ENCODE measurements at places on chromosomes 3 and 15.

DNA sequence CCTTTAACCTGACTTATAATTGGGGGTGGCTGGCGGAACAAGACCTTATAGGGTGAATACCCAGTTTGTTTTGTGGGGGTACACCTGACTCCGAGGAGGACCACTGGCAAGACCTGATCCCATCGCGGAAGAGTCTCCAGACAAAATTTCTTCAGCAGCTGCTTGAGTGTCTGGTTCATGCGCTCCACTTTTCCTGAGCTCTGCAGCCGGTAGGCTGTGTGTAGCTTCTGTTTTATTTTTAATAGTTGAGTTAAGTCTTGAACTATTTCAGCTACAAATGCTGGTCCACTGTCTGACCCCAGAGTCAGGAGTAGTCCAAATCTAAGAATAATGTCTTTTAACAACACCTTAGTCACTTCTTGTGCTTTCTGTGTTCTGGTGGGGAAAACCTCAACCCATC, 21.2 kb upstream of the NOX5 start:
- no peaks in the 10 kb centered on the region for H3K4me1 ChIP-seq
- DNase-seq = no peak
- no peaks in the 10 kb centered on the region for H3K27me3 ChIP-seq
- H3K27ac ChIP-seq = no peak overlapping the region

GRCh38 chr15:61057376-61057775, 171.7 kb downstream of the RORA start:
- H3K4me1 ChIP-seq = no peaks in the 10 kb centered on the region
- no peak overlapping the region for H3K4me3 ChIP-seq
- no peak overlapping the region for H3K27ac ChIP-seq
- DNase-seq = no peak
- no peaks in the 10 kb centered on the region for H3K36me3 ChIP-seq

- no peak overlapping the region for H3K4me3 ChIP-seq
- H3K36me3 ChIP-seq = no peaks in the 10 kb centered on the region
- no peaks in the 10 kb centered on the region for H3K27me3 ChIP-seq
- no peaks in the 10 kb centered on the region for H3K4me1 ChIP-seq
- H3K27ac ChIP-seq = no peak overlapping the region
Observed at GRCh38 chr3:38117163-38117716, 19.7 kb downstream of the ACAA1 start.

DNA sequence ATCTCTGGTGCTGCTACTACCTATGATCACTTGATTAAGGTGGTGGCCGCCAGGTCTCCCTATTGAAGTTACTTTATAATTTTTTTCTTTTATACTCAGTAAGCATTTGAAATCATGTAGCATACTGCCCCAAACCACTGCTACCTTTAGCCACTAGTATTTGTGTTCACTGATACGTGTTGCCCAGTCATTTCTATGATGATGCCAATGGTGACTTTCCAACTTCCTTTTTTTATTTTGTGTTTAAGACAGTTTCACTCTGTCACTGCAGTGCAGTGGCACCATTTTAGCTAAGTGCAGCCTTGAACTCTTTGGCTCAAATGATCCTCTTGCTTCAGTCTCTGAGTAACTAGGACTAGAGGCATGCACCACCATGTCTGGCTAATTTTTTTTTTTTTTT, 598.2 kb downstream of the NAALADL2 start:
- no peak overlapping the region for H3K27ac ChIP-seq
- H3K27me3 ChIP-seq = no peaks in the 10 kb centered on the region
- no peaks in the 10 kb centered on the region for H3K4me1 ChIP-seq
- H3K4me3 ChIP-seq = no peak overlapping the region
- H3K36me3 ChIP-seq = peaks cover 3% of the 10 kb centered on the region

DNA sequence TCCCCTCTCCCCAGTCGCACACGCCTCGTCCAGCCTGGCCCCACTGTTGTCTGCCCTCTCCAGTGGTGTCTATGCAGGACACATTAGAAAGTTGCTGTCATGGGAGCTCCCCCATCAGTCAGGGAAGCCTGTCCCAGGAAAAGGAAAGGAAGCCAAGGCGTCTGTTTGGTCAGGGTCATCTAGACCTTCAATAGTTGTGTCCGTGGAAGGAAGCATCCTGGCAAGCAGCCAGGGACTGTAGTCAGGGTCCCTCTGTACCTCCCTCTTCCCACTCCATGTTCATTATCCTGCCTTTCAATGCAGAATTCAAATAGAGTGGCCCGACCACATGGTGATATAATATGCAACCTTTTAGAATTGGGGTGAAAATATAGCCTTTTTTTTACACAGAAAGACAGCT, 60.7 kb upstream of the RAB6B start:
- H3K4me1 ChIP-seq = peaks cover 20% of the 10 kb centered on the region
- no peaks in the 10 kb centered on the region for H3K36me3 ChIP-seq
- DNase-seq = no peak
